ENCODE measurements at places on chromosomes 11 and 22. TPM values are rescaled to one million over a fixed set of nuclear protein-coding genes. Genes with fewer than 3 reads are reported as not detected.

The SCT gene
- total RNA-seq = not detected

The BTBD18 gene
- not detected for total RNA-seq

The KMT5B gene
- 21.1 TPM for total RNA-seq

The ALDH3B1 gene
- 128 TPM for total RNA-seq

The ACTN3 gene
- not detected for total RNA-seq

The SSTR3 gene
- total RNA-seq = not detected

The DEUP1 gene
- total RNA-seq = not detected

The HEPACAM gene
- not detected for total RNA-seq

The GPHA2 gene
- not detected for total RNA-seq

The PGM2L1 gene
- total RNA-seq = 15.3 TPM

The C11orf42 gene
- total RNA-seq = not detected

The SCGB1A1 gene
- not detected for total RNA-seq
